ENCODE measurements at places on chromosomes 7 and 10.

GRCh38 chr7:69035826-69036225 lies 562.4 kb upstream of the AUTS2 start:
- no peak for DNase-seq

GRCh38 chr7:1842321-1843221 lies 172.5 kb downstream of the ELFN1 start:
- DNase-seq = no peak

DNA sequence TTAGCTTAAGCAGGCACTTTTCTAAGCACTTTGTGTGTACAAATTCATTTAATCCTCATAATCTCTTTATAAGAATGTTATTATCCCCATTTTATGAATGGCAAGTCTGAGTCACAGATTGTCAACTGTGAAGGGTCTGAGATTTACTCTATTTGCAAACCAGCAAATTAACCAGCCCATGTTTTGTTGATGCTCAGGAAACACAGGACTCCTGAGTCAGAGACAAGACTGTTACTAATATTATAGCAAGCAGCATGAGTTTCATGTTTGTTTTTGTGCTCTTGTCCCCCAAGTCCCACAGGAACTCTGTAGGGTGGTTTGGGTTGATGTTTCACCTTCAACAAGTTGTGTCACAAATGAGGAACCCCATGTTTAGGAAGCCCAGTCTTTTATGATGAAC lies 182.0 kb upstream of the PPP1R3A start:
- no peak for DNase-seq

DNA sequence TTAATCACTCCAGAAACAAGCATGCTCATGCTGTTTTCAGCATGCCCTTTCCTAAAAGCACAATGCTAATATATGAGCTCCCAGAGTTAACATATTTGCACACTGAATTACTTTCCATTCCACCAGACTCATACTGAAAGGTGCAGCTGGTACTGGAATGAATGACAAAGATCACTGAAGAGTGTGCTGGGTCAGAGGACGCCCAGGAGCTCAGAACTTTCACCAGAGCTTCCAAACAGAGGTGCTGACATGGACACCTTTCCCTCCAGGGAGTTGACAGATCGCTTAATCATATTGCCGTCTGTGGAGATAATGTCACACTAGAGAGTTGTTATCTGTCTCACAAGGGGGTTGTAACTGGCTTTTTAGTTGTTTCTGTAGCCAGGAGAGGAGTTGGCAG lies 292.9 kb downstream of the LHFPL3 start:
- DNase-seq = no peak

GRCh38 chr10:4006051-4006450 lies 221.0 kb upstream of the KLF6 start:
- DNase-seq = no peak

DNA sequence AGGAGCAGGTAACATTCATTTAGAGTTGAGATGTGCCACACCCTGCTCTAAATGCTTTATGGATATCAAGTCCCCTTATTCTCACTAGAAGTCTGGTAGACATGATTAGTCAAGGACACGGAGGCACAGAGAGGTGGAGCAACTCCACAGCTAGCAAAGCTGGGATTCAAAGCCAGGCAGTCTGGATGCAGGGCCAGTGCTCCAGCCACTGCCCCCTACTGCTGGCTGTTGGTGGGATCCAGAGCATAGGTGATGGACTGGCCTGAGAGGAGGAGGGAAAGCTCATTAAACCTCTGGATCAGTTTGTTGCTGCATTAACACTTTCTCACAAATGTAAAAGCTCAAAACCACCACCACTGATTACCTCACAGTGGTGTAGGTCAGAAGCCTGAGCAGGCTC lies 22.6 kb upstream of the KBTBD2 start:
- no peak for DNase-seq

- DNase-seq = no peak
These were observed 5.4 kb downstream of the MYOF start for GRCh38 chr10:93476756-93477155.

- DNase-seq = no peak
These were observed 14.2 kb downstream of the EBF3 start for GRCh38 chr10:129949891-129950291.
